ENCODE measurements at places on chromosomes 4 and X.

- DNase-seq: no peak
Observed at GRCh38 chr4:124157396-124158083, 555.0 kb downstream of the ANKRD50 start.

- DNase-seq: no peak
Observed at GRCh38 chrX:9786798-9787635, 788 bp downstream of the SHROOM2 start.

GRCh38 chrX:118215346-118215745 is 98.7 kb upstream of the KLHL13 start:
- no peak for DNase-seq

GRCh38 chrX:123081776-123082175 is 102.3 kb upstream of the GRIA3 start:
- no peak for DNase-seq

GRCh38 chr4:127648061-127648460 is 15.3 kb downstream of the INTU start:
- no peak for DNase-seq

GRCh38 chr4:91471280-91471679 is 832.5 kb upstream of the GRID2 start:
- DNase-seq: no peak

DNA sequence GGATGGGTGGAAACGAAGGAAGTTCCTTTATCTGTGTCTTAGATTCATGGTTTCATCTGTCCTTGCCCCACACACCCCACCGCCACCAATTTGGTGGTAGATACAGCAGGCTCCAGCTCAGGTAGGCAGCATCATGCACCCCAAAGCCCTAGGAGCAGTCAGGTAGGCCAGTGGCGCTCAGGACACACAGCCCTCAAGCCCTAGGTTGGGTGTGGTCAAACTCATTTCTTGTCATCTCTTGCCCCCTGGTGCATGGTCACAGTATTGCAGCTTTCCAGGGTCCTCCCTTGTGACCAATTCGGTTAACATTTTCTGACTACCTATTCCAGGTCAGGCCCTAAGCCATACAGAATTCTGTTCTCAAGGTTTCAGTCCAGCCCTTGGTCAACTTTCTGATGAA is 14.5 kb upstream of the PRRG3 start:
- peak; percentile 43 for DNase-seq

DNA sequence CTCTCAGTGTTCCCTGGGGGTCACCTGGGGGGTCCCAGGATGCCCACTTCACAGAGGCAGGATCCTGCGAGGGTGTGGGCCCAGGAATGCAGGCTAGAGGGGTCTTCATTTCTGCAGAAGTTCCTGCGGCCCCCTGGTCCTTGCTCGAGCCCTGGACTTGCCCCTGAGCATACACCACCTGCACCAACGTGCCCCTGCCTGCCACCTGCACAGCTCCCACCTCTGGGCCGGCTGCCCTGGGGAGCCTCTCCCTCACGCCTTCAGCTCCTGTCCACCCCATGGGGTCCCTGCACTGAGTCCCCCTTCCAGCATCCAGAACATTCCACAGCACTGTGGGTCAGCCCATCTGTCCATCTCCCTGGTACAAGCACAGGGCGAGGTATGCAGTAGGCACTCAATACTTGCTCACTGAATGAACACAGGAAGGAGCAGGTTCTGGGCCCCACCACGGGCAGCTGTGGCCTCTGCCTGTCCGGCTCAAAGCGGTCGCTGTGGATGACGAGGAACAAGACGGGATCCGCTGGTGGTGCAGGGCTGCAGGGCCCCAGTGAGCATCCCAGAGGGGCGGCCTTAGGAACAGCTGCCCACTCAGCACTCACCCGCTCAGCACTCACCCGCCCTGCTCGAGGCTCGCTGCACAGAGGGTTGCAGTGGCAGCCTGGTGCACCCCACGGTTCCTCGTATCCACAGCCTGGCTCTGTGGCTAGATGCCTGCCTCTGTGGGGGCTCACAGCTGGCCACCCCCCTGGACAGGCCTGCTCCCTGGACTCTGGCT is 70.5 kb upstream of the MXD4 start:
- no peak for DNase-seq

DNA sequence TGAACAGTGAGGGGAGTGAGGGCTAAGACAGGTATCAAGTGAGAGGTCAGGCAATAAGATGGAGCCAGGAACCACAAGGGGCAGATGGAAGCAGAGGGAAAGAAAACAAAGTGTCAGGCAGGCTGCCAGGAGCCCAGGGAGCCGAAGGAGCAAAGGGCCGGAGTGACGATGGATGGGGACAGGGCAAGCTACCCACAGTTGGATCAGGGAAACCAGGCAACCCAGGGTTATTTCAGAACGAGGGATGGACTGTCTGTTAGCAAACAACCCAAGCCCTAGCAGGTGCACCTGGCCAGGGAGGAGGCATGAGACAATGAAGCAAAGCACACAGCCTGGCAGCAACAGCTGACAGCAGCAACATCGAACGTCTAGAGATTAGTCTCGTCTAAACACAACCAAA is 39.2 kb downstream of the SEL1L3 start:
- no peak for DNase-seq

- no peak for DNase-seq
Observed at GRCh38 chr4:5561286-5561685, 147.1 kb downstream of the EVC2 start.

DNA sequence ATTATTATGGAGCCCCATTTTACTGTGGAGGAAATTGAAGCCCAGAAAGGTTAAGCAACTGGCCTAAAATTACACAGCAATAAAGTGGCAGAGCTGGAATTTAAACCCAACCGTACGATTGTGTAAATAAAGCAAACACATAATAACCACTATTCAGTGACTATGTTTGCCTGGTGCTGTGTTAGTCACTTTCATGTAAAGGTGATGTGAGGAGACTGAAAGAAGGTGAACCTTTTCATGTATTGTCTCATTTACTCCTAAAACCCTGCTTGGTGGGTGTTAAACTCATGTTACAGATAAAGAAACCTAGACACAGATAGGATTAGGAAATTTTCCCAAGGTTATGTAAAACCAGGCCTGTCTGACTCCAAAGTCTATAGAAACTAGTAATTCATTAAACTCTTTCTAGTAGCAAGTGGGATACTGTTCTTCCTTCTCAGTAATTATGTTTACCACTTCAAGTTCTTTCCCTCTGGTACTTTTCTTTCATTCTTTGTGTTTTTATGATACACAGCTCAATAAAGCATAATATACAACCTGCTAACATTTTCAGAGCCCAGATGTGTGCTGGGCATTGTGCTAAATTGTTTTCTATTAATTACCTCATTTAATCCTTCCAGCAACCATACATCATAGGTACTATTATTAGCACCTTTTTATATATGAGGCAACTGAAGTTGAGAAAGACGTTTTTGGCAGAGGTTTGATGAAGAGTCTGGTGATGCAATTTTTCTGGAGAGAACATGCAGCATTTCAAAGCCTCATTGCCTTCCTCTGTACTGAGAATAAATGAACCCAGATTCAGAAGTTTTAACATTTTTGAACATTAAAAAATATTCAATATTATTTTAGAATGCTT is 202.7 kb downstream of the SPRY1 start:
- no peak for DNase-seq

- DNase-seq: peak; percentile 50
Observed at GRCh38 chr4:183443655-183444213, 702 bp upstream of the CDKN2AIP start.

DNA sequence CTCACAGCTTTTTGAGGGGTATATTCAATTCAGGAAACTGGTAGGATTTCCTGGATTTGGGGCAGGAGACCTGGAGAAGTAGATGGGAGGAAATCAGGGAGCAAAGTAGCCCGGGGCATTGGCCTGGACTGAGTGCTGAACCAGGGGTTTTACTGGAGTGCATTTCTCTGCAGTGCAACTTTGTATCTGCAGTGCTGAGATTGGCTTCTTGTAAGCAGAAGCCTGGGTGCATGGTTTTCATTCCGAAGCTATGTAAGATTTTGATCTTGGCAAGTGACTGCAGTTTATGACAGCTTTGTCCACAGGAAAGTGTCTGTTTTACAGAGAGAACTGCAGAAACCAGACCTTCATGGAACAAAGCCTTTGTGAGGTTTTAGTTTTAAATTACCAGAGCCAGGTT is 158.3 kb downstream of the SPCS3 start:
- no peak for DNase-seq

DNA sequence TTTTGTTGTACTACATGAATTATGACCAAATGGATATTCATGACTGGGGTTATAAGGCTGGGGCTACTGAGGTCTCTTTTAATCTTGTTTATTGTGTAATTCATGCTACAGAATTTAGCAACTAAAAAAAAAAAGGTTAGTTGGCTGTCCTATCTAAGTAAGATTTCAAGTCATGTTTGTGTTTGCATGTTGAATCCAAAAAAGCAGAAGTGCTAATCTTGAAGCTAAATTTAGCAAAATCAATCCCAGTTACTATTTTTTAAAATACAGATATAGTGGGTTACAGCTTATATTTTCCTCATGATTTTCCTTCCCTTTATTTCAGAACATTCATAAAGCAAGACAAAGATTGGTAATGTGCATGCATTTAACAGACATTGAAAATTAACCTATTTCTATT is 19.4 kb downstream of the MTMR1 start:
- no peak for DNase-seq

GRCh38 chrX:23554304-23554703 is 113.0 kb upstream of the PRDX4 start:
- DNase-seq: peak; percentile 11

DNA sequence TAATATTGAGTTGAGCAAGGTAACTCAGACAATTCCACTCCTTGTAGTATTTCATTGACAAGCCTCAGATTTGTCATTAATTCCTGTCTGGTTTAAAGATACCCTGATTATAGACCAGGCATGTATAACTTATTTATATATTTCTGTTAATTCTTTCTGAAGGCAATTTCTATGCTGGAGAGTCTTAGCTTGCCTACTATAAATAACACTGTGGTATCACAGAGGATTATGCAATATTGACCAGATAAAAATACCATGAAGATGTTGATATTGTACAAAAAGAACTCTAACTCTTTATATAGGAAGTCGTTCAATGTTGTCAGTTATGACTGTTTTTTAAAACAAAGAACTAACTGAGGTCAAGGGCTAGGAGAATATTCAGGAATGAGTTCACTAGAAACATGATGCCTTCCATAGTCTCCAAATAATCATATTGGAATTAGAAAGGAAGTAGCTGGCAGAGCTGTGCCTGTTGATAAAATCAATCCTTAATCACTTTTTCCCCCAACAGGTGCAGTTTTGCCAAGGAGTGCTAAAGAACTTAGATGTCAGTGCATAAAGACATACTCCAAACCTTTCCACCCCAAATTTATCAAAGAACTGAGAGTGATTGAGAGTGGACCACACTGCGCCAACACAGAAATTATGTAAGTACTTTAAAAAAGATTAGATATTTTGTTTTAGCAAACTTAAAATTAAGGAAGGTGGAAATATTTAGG is 821 bp downstream of the CXCL8 start:
- DNase-seq: no peak

DNA sequence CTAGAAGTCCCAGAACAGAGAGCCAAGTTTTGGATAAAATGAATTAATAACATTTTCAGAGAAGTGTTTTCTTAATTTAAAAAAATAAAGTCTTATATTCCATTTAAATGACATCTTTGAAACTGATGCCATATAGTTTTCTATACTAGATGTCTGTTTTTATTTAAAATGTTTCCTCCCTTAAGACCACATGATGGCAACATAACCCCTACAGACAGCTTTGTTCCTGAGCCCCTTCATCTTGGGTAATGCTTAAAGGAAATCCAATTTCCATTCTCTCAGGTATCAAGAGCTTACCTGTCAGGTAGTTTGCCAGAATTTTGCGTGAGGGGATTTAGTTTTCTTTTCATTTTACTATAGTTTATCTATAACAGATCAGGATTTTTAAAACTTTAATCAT is 181.4 kb upstream of the UGT8 start:
- no peak for DNase-seq

DNA sequence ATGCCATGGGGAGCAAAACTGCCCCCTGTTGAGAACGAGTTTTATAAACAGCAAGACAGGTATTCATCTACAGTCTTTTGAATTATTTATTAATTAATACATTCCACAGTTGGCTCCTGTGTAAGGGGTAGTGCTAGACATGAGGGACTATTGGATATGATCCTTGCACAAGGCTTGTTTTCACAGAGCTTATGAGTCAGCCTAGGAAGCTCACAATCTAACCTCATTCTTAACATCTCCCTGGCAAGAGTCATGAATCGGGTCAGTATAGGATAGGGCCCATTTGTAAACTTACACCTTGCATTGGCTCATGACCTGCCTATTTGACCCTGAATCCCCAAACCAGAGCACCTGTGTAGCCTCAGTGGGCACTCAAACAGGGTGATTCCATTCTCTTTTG is 209.1 kb upstream of the HCCS start:
- DNase-seq: no peak

DNA sequence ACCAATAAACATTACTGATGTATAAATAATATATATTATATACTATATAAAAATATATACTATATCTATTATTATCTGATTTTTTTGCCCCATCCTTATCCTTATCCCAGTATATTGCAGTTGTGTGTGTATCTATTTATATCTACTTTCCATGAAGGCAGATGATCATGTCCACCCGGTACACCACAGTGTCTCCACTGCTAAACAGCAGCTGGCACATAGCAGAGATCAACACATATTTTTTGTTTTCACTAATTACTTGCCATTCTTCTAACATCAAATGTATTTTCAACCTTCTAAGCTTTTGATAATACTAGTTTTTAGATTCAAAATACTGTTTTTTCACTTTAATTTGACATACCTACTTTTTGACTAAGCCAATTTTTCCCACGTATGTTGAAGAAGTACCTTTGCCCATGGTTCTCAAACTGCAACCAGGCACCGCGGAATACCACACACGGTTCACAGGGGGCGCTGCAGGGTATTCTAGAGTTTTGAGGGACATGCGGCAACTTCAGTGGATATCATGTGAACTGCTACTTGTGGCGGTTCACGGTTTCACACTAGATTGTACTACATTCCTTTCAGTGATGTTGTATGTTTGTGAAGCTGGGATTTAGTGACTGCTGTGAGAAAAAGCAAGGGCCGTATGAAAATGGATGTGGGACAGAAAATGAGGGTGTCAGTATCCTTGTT is 182.5 kb upstream of the NPY2R start:
- peak; percentile 43 for DNase-seq

DNA sequence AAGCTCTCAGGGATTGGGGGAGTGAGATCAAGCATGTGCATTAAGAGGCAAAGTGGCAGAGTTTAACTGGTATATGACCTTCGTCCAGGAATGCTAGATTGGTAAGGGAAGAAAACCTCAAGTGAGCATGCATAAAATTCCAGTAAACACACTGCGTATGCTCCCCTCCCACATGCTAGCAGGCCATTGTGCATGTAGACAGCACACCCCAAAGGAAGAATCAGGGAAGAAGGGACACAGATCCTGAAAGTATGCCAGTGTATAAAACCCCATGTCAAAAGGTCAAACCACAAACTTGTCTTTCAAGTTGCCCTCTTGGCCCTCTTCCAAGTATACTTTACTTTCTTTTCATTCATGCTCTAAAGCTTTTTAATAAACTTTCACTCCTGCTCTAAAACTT is 405.2 kb upstream of the CNKSR2 start:
- no peak for DNase-seq

- no peak for DNase-seq
Observed at GRCh38 chr4:169295822-169296221, 25.1 kb upstream of the SH3RF1 start.

All from NT2/D1 (cell line).